ENCODE measurements at places on chromosomes 16 and 17.

- DNase-seq: no peak
These were observed 11.7 kb upstream of the TMED6 start for GRCh38 chr16:69363281-69363717.

- DNase-seq: no peak
These were observed 3.2 kb upstream of the PRPSAP1 start for GRCh38 chr17:76356803-76357456.

DNA sequence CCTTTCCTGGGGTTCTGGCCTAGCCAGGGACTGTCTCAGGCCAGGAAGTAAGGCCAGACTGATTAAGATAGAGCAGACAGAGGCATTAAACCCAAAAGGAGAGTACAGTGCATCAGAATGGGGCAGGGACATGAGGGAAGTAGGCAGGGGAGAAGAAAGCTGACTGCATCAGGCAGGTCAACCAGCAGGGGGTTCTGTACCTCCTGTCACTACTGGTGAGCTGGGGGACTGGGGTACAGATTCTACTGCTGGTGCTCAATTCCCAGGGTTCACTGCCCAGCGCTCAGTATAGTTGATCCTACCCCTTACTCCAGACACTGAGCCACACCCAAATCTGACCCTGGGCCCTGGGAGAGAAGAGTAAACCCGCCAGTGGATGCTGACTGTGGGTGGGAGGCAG, 12.9 kb upstream of the MTMR4 start:
- no peak for DNase-seq

DNA sequence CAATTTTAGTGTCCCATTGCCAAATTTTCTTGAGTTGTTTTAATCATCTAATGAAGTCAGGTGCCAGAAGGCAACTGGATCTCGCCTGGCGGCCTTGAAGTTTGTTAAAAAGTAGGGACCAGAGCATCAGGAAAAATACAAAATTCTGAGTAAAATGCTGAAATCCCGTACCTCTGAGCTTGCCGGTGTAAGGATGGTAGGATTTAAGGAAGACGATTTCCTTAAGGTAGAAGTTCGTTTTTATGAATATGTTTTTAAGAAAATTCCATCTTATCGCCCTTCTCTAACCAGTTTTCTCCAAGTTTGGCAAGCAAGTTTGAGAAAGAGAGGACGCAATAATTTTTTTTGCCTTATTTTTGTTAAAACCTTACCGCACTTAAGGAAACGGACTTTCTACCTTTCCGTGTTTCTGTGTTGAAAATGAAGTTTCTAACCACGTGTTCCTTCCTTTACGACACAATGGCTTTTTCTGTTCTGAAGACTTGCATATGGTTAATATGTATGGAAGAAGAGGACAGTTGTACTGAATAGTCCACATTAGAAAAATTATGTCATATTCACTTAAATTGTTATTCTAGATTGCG, 748 bp downstream of the ATF7IP2 start:
- DNase-seq: no peak

GRCh38 chr17:68570526-68570925, 30.6 kb downstream of the FAM20A start:
- no peak for DNase-seq

DNA sequence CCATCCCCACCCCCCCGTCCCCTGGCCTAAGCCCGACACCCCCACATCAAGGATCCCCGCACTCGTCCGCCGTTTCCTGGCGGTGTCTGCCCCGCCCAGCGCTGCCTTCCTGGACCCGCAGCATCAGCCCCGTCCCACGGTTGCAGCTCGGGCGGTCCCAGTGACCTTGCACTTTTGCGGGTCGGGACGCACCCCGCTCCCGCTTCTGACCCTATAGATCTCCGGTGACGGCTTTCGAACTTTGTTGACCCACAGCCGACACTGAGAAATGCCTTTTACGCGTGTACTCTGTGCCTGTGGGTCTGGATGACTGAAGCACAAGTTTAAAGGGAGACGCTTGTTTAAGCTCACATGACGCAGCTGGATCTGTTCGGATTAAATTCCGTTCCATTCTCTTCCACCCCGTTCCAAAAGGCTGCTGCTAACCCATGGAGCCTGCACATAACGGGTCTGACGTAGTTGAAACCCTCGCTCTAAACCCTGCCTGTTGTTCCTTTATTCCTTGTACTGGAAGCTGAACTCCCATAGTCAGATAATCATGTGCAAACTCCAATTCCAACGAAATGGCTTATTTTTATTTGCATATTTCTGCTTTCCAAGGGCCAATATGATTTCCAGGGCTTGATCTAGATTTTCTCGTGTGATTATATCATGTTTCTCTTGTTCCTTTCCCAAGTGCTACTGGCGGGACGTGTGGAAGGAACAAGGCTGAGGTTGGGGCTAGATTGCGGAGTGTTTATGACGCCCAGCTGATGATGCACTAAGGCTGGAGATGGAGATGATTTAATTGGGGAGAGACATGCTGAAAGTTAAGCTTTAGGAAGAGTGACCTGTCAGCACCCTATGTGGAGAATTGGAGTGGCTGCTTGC, 834 bp downstream of the FLYWCH1 start:
- DNase-seq: peak; percentile 41

All from tibial nerve (tissue), 4 donors.